ENCODE measurements at places on chromosomes 1 and 21. TPM values are rescaled to one million over a fixed set of nuclear protein-coding genes. Genes with fewer than 3 reads are reported as not detected.

GRCh38 chr1:35725596-35725995 is 6.9 kb upstream of the C1orf216 start:
- DNase-seq, result no peak

NIBAN1 gene
- total RNA-seq, result 13.2 TPM

- DNase-seq, result no peak
Measured at GRCh38 chr1:42135426-42135825, 17.8 kb upstream of the GUCA2B start.

SPATA1 gene
- total RNA-seq, result 8.6 TPM

KHDRBS1 gene
- 101 TPM for total RNA-seq

- DNase-seq, result no peak
Measured at GRCh38 chr1:91712981-91713841, 172.7 kb downstream of the TGFBR3 start.

PM20D1 gene
- 2.3 TPM for total RNA-seq

GRCh38 chr1:239717097-239717917 is 330.9 kb downstream of the CHRM3 start:
- DNase-seq, result no peak

- no peak for DNase-seq
Measured at GRCh38 chr1:240194120-240194519, 102.4 kb downstream of the FMN2 start.

DNA sequence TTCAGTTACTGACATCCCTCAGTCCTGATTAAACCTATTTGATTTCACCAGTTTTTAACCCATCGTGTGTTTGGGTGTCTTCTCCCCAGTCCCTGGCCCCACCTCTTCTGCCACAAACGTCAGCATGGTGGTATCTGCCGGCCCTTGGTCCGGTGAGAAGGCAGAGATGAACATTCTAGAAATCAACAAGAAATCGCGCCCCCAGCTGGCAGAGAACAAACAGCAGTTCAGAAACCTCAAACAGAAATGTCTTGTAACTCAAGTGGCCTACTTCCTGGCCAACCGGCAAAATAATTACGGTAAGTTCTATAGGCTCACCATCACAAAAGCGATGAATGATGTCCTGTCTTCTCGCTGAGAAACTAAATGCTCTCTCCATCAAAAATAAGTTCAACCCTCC is 28.7 kb downstream of the NBPF3 start:
- no peak for DNase-seq

DNA sequence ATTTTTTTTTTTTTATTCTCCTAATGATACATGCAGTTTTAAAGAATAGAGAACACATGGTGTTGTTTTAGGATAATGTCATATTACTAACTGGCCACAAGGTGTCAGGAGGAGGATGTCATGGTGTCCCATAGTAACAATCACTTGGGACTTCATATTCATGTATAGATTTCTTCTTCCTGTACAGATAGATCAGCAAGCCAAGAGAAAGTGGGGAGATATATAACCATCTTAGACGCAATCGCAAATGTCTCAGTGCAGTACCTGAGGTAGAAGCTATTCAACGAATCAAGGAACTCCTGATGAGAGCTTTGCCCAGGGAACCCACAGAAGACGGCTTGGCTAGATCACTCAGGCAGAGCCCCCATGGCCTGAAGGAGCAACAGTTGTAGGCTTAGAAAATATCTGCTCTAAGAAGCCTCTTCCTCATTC is 12.3 kb downstream of the OR2T11 start:
- peak; percentile 68 for DNase-seq

- no peak for DNase-seq
Measured at GRCh38 chr1:56908619-56909221, 54.1 kb downstream of the C8A start.

GRCh38 chr1:17118706-17119075 is 560 bp downstream of the PADI2 start:
- DNase-seq, result peak; percentile 48

KIF14 gene
- total RNA-seq, result 0.15 TPM

GPR161 gene
- total RNA-seq, result 0.17 TPM

DNA sequence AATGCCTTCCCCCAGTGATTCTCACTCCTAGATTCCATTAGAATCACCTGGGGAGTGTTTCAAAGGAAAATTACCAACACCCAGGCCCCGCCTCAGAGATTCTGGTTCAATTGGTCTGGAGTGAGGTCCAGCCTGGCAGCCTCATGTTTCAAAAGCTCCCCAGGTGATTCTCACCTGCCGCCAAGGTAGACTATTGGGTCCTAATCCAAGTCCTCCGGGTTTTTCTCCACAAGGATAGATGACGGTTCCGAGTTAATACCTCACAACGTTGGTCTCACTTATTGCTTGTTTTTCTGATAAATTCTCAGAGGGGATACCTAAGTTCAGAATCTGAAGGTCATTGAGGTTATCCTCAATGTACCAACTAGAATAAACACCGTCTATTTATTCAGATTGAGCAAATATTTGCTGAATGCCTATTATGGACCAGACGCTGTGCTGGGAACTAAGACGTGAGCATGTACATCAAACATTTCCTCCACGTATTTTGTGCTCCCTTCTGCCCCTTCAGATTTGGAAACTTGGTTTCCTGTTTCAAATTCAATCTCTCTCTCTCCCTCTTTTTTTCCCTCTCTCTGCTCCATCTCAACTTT is 97.5 kb downstream of the SEC16B start:
- no peak for DNase-seq

OPRD1 gene
- not detected for total RNA-seq

- peak; percentile 23 for DNase-seq
Measured at GRCh38 chr1:209202830-209203532, 380.5 kb upstream of the CAMK1G start.

- no peak for DNase-seq
Measured at GRCh38 chr1:47678464-47678980, 240.7 kb downstream of the FOXD2 start.

SPRR3 gene
- not detected for total RNA-seq

GRCh38 chr1:166882893-166883292 is 6.8 kb upstream of the TADA1 start:
- DNase-seq, result no peak

DNA sequence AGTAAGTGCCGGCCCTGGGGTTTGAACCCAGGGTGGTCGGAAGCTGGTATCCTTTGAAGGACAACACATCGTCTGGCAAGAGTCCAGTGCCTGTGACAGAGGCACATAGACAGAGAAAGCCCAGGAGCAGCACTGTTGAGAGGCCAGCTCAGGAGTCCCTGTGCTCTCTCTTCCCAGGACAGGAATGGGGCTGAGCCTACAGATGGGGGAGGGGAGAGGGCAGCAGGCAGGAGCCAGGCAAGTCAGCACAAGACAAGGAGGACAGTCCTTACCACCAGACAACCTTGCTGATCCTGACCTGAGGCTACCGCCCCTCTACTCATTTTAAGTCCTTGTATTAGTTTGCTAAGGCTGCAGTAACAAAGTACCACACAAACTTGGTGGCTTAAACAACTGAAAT is 27.7 kb upstream of the SYT6 start:
- DNase-seq, result no peak

HSPB7 gene
- not detected for total RNA-seq

KRTAP19-4 gene
- not detected for total RNA-seq

DNA sequence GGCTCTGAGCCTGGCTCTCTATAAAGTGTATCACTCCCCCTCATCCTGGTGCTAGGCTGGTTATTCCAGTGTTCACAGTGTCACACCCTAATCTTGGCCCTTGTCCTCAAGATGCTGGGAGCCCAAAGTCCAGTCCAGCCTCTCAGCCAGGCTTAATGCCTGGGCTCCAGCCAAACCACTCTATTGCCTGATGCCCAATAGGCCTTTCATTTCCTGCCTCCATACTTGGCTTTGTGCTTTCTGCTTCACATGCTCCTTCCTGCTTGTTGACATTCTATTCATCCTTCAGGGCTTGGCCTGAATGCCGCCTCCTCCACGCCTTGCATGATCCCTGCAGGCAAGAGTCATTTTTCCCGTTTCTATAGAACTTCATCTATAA is 1.7 kb downstream of the KLHDC8A start:
- DNase-seq, result no peak

DNA sequence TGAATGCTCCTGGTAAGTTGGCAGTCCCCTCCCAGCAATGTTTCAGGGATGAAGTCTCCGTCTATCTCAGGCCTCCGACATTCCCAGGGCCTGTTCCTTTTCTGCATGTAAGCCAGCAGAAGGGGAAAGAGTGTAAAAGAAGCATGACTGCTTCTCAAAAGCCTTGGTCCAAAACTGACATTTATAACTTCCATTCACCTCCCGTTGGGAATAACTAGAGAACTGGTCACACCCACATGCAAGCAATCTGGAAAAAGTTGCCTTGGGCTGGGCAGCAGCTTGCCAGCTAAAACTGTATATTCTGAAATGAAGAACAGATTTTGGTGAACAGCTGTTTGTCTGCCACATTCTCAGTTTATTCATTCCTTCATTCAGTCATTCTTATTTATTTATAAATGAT is 24.2 kb upstream of the NPL start:
- no peak for DNase-seq

DNA sequence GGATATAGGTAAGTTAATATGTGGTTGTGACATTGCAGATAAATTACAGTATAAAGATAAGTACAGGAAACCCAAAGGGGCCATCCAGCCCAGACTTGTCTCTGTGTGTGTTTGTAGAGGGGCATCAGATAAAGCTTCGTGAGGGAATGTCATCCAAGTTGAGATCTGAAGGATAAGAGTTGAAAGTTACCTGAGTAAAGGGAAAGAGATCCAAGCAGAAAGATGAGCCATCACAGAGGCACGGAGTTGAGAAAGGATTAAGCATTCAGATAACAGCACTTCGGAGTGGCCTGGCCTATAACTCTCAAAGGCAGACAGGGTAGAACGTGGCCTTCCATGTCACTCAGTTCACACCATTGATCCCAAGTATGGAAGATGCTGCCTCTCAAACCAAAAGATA is 749.1 kb downstream of the ADGRL2 start:
- no peak for DNase-seq

GRCh38 chr1:94795434-94795833 is 24.7 kb upstream of the SLC44A3 start:
- peak; percentile 66 for DNase-seq

GRCh38 chr1:14929547-14930246 is 223.8 kb upstream of the TMEM51 start:
- no peak for DNase-seq

GRCh38 chr21:26614251-26614650 is 41.2 kb upstream of the CYYR1 start:
- no peak for DNase-seq

LIPI gene
- total RNA-seq, result not detected

KCNK2 gene
- total RNA-seq, result not detected

- no peak for DNase-seq
Measured at GRCh38 chr1:181592255-181592859, 109.0 kb downstream of the CACNA1E start.

GUCA2A gene
- not detected for total RNA-seq

DNA sequence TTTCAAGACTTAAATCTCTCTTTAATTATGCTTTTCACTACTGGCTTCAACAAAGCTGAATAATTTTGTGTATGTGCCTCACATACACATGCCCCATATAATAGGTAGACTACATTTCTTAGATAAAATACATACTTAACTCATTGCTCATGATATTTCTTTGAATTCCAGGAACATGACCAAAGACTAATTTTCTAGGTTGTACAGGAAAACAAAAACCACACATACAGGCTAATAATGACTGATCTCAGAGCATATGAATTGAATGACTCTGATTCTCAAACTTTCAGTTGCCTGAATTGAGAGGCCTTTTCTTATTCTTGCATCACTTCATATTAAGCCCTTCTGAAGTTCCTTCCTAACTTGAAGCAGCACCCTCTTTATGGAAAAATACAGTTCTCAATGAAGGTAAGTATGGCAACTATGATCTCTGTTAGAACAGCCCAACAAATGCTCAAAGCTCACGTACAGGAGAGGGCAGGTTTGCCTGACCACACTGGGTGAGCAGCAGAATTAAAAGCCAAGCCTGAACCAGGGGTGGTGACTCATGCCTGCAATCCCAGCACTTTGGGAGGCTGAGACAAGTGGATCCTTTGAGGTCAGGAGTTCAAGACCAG is 22.6 kb upstream of the UAP1 start:
- no peak for DNase-seq

GRCh38 chr1:93694819-93695218 is 13.2 kb upstream of the BCAR3 start:
- DNase-seq, result no peak

KISS1 gene
- not detected for total RNA-seq

GRCh38 chr1:79638382-79638781 is 631.9 kb upstream of the ADGRL4 start:
- peak; percentile 22 for DNase-seq
